Glomerular endothelial cell (primary cell): ENCODE measurements at places on chromosomes 1 and 21. TPM values are rescaled to one million over a fixed set of nuclear protein-coding genes. Genes with fewer than 3 reads are reported as not detected.

Gene REG4
- total RNA-seq: not detected in 2 replicates

Gene CYP4A22
- not detected in 2 replicates for total RNA-seq

Gene CNR2
- total RNA-seq: not detected in 2 replicates

Gene DENND1B
- 2.4 and 8.2 TPM in 2 replicates for total RNA-seq

Gene MRAP
- not detected in 2 replicates for total RNA-seq

Gene SLC6A17
- 0.12 and 1.9 TPM in 2 replicates for total RNA-seq

Gene LYPD8
- total RNA-seq: not detected in 2 replicates

Gene ZNF695
- 0.87 and 2.3 TPM in 2 replicates for total RNA-seq

Gene CSMD2
- total RNA-seq: 0.12 and 0.15 TPM in 2 replicates

Gene LAD1
- 1.1 TPM in 2 replicates for total RNA-seq

Gene GCSAML
- not detected in 2 replicates for total RNA-seq

Gene OR2T11
- not detected in 2 replicates for total RNA-seq

Gene NCMAP
- not detected in 2 replicates for total RNA-seq

Gene ROR1
- 20.7 and 28.5 TPM in 2 replicates for total RNA-seq
